ENCODE measurements at places on chromosomes 5 and 9.

- no peak for DNase-seq
Observed at GRCh38 chr5:137034764-137035479, 464.2 kb downstream of the SPOCK1 start.

DNA sequence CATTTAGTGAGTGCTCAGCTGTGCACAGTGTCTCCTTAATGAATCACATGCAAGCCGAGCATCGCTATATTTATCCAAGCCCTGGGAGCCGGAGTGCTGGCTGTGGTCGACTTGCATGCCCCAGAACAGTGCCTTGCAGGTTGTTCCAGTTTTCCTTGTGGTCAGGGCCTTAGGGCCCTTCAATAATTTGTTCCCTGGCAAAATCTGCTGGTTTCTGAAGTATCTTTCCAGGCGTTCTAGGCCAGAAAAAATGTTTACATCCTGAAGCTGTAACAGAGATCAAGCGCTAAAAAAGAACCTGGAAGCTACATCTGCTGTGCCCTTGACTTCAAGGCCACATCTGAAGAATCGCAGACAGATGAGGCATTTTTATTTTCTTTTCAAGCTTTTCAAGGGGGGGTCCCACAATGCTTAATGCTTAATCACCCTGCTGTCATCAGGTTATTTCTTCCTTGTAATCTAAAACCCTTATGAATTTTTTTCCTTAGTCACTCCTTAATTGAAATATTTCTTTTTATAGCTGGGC is 105.8 kb downstream of the DOCK2 start:
- no peak for DNase-seq

- no peak for DNase-seq
Observed at GRCh38 chr9:89400403-89401116, 82.3 kb downstream of the SECISBP2 start.

GRCh38 chr5:149757956-149758355 is 27.8 kb downstream of the PPARGC1B start:
- DNase-seq: no peak

DNA sequence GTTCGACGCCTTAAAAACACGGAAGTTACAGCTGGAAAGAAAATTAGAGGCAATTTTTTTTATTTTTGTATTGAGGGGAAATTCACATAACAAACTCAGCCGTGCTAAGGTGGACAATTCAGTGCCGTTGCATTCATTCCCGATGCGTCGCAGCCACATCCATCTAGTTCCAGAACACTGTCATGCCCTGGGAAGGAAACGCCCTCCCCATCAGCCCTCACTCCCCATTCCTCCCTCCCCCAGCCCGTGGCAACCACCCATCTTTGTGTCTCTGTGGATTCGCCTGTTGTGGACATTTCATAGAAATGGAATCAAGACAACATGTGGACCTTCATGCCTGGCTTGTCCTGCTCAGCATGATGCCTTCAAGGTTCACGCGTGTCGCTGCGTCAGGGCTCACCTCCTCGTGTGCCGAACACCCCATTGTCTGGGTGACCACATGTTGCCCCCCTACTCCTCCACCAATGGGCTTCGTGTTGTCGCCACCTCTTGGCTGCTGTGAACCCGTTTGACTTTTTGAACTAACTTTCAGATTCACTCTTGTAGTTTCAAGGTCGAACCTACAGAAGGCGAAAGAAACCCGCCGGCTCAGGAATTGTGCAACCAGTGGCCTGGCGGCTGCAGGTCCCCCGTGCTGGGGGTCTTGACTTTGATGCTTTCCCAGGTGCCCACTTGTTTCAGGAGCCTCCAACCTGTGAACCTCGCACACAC is 17.4 kb upstream of the CAMSAP1 start:
- no peak for DNase-seq

DNA sequence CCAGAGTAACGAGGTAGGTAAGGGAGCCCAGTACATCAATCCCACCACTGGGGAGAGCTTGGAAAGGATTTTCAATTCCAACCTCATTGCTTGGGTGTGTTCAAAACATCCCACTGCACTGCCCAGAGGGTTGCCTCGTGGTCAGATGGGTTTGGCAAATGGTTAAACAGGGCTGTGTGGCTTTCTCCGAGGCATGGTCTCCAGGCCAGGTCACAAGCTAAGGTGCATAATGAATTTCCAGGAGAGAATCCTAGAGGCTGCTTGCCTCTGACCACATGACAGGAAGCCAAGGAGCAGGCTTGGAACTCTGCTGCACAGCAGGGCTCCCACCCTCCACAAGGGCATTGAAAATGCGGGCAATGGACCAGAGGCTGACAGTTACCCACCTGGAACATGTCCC is 51.6 kb downstream of the DAP start:
- DNase-seq: no peak

DNA sequence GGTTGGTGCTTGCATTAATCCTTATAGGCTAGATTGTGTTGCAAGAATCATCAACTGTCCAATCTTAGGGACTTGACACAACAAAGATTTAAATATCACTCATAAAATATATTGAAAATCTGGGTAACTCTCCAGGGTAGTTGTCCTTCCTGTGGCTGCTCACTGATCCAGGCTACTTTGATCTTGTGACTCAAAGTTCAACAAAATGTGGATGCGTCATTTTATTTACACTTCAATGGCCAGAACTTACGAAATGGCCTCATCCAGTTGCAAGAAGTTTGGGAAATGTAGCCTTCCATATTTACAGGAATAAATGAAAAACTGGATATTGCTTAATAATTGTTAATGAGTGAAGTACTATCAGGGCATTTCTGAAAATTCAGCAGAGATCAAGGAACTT is 235.5 kb upstream of the ACTBL2 start:
- DNase-seq: no peak

GRCh38 chr9:83059417-83059816 is 3.5 kb downstream of the RASEF start:
- no peak for DNase-seq

GRCh38 chr9:116271991-116272390 is 118.4 kb downstream of the PAPPA start:
- no peak for DNase-seq

GRCh38 chr9:4741365-4742089 is 525 bp upstream of the AK3 start:
- DNase-seq: no peak

DNA sequence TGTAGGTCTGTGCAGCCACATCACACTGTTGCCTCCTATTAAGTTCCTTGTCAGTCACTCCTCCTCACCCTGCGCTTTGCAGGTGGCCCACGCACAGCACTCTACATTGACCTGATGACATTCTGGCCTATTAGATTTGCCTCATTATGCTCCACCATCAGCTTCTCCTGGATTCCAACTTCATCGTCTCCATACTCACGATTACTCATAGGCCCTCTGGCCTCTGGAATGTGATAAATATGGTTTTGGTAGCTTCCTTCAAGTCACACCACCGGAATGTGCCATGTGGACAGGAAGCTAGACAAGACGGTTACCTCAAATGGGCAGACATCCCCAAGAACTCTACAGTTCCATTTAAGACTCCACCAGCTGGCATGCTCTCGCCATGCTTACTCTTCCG is 158.0 kb upstream of the LHFPL2 start:
- no peak for DNase-seq

- DNase-seq: no peak
Observed at GRCh38 chr9:92488681-92489550, 6.6 kb upstream of the ASPN start.

- no peak for DNase-seq
Observed at GRCh38 chr9:131120620-131121228, 4.7 kb upstream of the NUP214 start.

DNA sequence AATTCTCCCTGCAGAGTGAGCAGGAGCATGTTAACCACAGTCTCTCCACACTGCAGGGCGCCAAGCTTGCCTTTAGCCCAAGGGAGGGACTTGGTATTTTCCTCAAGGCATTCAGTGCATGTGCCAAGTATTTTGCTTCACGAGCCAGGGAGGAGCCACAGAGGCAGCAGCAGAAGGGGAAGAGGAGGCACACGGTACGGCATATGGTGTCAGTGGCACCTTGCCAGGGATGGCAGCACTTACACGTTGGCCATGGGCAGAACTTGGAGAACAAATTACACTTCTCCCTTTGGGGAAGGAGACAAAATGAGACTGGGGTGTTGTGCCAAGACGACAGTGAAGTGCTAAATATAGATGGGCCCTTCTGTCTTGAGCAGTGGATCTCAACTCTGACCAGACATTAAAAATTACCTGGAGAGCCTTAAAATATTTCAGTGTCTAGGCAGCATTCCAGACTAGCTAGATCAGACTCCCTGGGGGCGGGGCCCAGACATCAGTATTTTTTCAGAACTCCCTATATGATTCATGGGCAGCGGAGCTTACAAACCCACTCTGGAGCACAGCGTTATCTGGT is 155.8 kb downstream of the DRD1 start:
- DNase-seq: no peak

DNA sequence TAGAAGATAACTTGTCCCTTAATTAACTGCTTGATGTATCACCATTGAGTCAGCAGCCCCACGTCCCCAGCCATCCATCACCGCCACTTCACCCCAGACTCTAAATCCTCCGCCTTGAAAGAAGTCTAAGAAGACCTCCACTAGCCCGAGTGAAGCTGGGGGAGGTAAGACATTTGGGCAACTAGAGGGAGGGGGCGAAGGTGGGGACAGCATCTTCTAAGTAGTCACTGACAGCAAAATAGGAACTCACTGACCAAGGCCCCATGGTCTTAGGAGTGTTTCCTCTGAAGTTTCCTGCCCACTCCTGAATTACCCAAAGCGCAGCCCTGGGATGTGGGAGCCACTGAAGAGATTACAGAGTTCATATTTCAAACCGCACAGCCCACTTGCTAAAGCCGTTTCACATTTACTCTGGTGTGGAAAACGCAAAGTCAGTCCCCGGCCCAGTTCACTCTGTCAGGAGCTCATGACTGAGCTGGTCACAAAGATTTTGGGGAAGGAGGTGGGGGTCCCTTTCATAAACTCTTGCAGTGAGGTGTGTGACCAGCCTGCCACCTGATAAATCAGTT is 107.4 kb downstream of the LHFPL2 start:
- DNase-seq: no peak

- DNase-seq: no peak
Observed at GRCh38 chr5:164354139-164354751, 848.8 kb downstream of the MAT2B start.

GRCh38 chr9:89024727-89025126 is 33.5 kb downstream of the S1PR3 start:
- DNase-seq: no peak
